ENCODE measurements at places on chromosomes 11 and 22. TPM values are rescaled to one million over a fixed set of nuclear protein-coding genes. Genes with fewer than 3 reads are reported as not detected.

- DNase-seq = no peak
These were observed at the start of gene OR5B3 for GRCh38 chr11:58406774-58407173. Gene OR5B3, minus strand, starts transcription at chr11:58406874. Its CDS starts 3,465 bp downstream, at chr11:58403409.

- no peak for DNase-seq
These were observed 163.6 kb downstream of the GRIK4 start for GRCh38 chr11:120675171-120675570.

GRCh38 chr11:14012846-14013245, 50.3 kb downstream of the SPON1 start:
- no peak for DNase-seq

DNA sequence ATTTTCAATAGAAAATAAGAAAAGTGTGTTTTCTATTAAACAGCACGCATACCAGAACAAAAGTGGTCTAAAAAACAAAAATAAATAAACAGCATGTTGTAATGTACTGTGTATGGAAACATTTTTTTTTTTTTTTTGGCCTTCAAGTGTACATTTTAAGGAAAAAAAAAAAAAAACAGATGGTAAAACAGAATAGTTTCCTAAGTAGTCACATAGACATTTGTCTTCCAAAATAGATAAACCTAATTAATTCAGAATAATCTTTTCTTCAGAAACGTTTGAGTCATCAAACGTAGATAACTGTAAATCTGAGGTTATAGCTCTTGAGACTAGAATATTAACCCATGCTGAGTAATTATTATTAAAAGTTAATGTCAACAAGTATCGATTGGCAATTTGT, 396 bp upstream of the CFAP300 start:
- DNase-seq = no peak

DNA sequence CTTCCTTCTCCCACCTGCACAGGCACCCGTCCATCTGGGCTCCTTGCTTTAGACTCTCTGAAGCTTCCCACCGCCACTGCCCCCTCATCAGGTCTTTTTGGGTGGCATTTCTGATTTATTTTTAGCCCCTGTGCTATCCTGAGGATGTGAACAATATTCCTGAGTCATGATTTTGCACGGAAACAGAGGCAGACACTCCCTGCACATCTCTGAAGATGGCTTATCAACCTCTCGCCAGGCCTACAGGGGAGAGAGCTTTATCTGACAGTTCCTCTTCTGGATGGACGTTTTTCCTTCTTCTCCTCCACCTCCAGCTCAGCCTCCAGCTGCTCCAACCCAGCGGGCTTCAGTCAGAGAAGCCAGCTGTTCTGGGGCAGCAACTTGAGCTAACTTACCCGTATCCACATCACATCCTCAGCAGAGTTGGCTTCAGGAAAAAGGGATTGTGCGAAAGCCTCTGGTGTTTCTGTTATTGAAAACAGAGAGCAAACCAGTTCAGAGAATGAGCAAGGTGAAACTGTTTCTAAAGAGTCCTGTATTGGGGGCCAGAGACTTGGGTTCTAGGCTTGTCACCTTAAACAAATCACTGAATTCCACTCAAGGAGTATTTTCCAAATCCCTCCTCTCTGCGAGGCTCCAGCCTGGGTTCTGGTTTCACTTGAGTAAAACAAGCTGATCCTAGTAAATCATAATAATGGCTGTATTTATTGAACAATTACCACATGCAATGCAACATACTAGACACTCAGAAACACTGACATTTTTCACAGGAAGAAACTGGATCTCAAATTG, 33.1 kb upstream of the ETS1 start:
- no peak for DNase-seq

DNA sequence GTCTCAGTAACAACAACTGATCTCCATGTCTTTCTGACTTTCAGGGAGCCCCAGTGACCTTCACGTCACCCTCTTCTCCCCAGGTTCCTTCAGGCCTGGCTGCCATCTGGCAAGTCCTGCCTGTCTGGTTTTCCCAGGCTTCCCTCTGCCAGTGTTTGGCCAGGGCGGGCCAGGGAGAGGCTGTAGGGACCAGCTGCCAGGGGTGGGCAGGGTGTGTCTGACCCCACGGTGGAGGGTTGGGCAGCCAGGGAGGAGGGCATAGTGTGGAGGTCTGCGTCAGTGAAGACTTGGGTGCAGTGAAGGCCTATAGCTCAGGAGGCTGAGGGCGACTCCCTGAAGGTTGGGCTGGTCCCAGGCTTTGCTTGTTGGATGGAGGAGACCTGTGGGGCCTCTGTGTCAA, 11.9 kb upstream of the MRGPRX2 start:
- no peak for DNase-seq

DNA sequence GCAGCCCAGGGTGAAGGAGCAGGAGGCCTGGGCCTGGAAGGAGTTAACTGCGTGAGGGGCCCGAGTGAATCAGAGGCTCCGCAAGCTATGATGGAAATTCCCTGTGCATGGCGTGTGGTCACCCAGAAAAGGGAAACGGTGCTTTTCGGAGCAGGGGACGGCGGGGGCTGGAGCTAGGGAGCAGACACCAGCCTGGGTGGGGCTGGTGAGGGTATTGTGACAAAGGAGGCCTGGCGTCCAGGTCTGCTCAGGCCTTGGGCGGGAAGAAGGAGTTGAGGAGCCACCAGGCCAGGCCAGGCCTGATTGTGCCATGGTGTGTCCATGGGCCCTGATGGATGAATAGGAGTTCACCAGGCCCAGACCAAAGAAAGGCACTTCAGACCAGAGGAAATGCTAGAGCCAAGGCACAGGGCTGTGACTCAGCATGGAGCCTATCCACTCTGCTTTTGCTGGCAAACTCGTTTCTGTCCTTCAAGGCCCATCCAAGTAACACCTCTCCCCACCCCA, 12.8 kb upstream of the SPI1 start:
- no peak for DNase-seq

DNA sequence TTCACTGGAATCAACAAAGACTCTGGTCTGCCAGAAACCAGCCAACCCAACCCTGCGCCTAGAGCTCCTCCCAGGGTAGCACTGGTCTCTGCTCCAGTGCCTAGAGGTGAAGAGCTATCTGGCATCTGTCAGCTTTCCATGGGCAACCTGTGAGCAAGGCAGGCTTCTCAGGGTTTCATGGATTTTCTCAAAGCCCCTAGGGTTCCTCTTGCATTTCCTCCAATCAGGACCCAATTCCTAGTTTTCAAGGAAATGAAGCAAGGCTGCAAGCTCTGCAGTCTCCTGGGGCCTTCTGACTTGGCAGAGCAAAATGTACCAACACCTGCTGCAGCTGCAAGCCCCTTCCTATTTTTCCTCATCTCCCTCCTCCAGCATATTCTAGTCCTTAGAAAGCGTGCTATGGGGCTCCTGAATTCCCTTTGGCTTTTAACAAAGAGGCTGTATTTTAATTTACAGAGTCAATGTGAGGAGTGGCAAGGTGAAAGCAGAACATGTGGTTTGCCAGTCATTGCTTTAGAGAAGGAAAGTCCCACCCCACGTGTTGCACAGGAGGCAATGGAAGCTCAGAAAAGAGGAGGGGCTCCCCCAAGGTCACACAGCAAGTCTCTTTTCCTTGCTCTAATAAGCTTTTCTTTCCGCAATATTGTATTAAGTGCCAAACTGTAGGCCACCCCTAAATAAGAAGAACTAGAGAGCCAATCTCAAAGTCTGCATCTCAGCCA, 33.0 kb upstream of the RIC3 start:
- no peak for DNase-seq

DNA sequence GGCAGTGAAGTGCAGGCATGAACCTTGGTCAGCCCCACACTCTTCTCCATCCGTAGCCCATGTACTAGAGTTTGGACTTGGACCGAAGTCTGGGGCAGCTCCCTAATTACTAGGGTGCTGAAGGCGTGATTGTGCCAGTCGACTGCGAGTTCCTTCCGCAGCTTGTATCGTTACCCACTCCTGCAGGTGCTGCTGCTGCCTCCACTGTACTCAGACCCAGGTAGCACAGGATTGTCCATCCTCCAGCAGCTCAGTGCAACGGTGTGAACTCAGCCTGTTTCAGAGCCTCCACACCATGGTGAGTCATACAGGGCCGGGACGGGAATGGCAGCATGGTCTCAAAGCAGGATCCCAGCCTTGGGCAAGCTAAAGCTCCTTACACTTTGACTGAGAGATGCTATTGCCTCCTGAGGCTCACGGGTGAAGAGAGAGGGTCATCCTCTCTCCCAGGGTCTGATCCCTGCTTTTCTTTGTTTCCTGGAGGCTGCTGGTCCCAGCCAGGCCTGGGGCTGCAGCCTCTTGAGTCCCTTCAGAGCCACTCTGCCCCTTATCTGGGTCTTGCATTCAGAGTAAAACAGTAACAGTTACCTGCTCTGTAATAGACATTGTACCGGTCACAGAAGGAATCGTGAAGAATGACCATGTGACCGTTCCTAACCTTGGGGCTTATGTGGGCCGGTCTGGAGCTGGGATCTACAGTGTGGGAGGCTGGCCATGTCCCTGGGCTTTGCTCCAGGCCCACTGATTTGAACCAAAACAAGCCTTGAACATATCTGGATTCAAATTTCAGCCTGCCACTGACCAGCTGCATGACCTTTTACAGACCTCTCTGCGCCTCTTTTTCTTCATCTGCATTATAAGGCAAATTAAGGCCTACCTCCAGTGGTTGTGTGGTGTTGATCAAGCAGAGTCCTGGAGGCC, 1.7 kb downstream of the TKFC start:
- no peak for DNase-seq

Gene OR4C46
- not detected for total RNA-seq

Gene APOA4
- not detected for total RNA-seq

Gene ANGPTL5
- total RNA-seq = not detected

Gene OR51E2
- 0.11 TPM for total RNA-seq

Measured in mesothelial cell of epicardium (in vitro differentiated cells).